Muscle of leg (tissue), 16 donors: ENCODE measurements at places on chromosomes 5 and 9. TPM values are rescaled to one million over a fixed set of nuclear protein-coding genes. Genes with fewer than 3 reads are reported as not detected.

DNA sequence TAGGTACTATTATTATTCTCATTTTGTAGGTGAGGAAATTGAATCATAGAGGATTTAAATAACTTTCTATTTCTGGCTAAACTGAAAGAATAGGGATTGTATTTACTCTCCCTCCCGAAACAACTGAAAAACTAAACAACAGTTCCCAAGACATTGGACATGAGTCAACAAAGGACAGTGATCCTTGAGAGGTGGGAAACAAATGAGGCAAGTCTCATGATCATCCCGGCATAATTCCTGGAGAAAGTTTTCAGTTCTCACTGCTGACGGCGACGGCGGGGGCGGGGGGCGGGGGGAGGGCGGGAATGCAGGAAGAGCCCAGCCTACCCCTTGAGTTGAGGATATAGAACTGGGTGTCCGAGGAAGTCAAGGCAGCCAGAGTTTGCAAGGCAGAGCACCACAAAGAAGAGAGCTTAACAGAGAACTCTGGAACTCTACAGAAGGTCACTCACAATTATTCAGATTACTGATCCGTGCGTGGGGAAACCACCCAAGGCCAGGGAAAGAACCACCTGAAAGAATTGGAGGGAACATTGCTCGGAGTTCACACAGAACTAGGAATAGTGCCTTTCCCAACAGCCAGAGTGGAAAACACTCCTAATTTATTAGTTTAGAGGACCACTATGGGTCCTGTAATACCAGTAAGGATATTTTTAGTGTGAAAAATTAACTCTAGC lies 27.4 kb upstream of the WHRN start:
- peak; percentile 31 for DNase-seq

- no peak for DNase-seq
Observed at GRCh38 chr5:120644516-120644915, 180.4 kb downstream of the PRR16 start.

PFN3 gene
- polyA plus RNA-seq, result not detected

ECSCR gene
- polyA plus RNA-seq, result 47.9 TPM

DNA sequence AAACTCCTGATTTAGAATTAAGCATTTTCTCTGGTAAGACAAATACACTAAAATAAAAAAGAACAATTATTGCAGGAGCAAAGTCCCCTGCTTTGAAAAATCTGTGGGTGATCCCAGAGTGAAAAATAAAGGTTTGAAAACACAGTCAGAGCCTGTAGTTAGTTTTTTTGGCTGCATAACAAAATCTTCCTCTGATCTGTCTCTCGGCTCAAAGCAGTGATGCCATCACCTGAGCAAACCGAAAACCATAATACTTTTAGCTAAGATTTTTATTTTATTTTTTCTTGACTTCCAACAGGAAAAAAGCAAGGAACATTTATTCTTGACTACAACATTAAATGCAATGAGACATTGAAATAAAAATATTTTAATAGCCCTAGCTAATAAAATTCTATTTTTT lies 1.2 kb downstream of the CDH18 start:
- no peak for DNase-seq

DNA sequence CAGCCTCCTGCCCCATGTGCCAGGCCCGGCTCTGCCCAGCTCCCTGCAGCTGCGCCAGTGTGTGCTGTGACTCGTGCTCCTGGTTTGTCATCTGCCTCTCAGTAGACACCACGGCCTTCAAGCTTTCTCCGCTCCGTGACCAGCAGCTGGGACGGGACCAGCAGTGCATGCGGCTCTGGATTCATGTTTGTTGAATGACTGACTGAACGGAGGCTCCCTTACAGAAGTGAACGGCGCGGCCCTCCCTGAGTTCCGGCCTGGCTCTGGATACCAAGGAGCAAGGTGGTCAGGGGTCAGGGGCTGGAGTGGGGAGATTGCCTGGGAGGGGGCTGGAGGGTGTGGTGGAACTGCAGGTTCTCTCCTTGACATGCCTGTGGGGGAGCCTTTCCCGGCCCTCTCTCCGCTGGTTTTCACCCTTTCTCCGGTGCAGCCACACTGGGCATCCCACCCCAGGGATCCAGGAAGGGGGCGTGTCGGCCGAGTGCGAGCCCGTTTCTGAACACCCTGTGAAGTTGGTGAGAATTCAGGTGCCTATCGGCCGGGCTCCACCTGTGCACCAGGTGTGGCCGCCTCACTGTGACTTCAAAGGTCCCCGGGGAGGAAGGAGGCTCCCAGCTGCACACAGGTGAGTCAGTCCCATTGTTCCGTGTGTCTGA lies 11.1 kb upstream of the CEP72 start:
- no peak for DNase-seq

GRCh38 chr5:143023411-143024096 lies 253.4 kb downstream of the ARHGAP26 start:
- peak; percentile 71 for DNase-seq
